ENCODE measurements at places on chromosomes 7 and 10.

GRCh38 chr7:88075216-88075615 is 141.2 kb downstream of the ADAM22 start:
- no peak for DNase-seq

- DNase-seq = no peak
Observed at GRCh38 chr10:9043466-9043865, 989.0 kb downstream of the GATA3 start.

DNA sequence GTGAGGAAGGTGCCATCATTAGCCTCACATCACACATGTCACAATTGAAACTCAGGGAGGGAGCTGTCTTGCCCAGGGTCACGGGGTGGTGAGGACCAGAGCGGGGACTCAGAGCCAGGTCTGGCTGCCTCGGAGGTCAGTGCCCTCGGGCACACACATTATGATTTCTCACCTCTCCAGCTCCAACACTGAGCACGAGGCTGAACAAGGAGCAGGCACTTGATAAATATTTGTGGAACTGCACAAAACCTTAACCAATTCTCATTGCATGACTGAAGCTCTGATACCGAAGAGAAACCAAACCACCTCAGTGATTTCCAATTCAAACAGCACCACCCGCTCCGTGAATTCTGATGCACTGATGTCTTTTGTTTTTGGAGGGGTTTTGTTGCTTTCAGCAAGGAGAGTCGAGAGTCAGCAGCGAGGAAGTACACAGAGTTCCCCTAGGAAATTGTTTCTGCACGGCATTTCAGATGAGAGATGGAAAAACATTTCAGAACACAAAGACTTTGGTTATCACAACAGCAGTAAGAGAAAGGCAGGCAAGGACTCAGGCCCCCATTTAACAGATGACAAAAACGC is 55.3 kb upstream of the ZMIZ1 start:
- DNase-seq = no peak

DNA sequence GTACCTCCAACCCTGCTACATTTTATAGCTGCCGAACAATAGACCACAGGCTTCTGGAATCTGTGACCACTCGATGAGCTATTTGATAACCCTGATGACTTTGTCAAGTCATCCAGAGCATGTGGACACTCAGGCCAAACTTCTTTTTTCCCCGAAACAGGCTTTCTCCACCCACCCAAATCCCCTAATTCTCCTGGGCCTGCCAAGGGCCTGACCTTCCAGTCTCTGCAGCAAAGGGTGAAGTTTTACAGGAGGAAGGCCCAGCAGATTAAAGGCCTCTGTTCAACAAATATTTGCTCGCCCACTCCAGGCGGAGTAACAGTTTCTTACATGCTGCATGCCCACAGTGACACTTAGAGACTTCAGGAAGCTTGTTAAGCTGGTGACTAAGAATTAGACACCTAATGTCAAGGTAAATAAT is 2.0 kb downstream of the JCAD start:
- no peak for DNase-seq

- DNase-seq = no peak
Observed at GRCh38 chr10:10141782-10142382, 875.8 kb upstream of the CELF2 start.

DNA sequence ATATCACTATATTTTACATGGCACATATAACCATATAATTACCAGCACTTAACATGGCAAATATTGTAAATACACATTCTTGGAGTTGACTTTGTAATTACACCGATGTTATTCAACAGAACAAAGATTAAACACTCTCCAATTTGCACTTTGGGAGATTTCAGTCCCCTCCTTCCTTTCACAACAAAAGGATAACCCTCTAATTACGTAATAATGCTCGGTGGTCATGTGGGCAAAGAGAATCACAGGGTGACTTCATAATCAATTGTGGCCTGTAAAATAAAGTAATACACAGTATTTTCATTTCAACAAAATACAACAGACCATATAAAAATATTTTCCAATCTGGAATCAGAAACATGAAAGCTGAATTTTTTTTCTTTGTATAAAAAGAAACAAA is 73.2 kb downstream of the RHOBTB1 start:
- DNase-seq = no peak

- no peak for DNase-seq
Observed at GRCh38 chr7:139396323-139396951, 36.7 kb downstream of the LUC7L2 start.

- DNase-seq = no peak
Observed at GRCh38 chr10:45253183-45253914, 62.1 kb downstream of the OR13A1 start.

GRCh38 chr7:37047260-37047659 is 323.0 kb upstream of the AOAH start:
- DNase-seq = no peak

DNA sequence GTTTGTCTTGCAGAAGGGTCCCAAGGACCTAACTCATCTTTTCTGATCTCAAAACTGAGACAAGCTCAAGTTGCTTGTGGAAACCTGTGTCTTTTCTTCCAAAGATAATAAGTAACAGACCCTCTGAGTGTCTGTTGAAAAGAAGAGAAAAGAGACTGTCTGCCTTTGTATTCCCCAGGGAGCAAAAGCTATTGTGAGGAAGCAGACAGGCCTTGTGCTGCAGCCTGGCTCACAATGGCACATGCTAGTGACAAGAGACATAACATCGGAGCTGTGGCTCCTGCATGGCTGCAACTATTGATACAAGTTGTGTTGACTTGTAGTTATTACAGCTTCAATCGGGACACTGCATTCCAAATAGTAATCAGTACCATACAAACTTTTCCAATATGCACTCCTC is 202.9 kb downstream of the DKK1 start:
- no peak for DNase-seq

- no peak for DNase-seq
Observed at GRCh38 chr7:22833113-22833855, 10.6 kb upstream of the TOMM7 start.

DNA sequence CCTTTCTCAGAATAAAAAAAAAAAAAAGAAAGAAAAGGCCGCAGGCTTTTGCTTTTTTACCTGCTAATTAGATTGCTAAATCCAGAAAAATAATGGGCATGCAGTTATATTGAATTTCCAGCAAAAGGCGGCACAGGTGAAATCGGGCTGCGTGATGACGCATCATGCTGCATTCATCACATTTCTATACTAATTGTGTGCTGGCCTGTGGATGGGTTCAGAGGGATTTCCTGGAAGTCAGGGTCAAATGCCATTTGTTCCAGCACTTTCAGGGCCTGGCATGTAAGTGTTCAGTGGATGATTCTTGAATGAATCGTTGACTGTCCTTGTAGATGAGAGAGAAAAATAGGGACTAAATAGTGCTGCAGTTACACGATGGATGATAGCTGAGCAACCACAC is 292.7 kb downstream of the CAMK1D start:
- DNase-seq = no peak

- DNase-seq = no peak
Observed at GRCh38 chr7:33420311-33420940, 291.1 kb downstream of the BBS9 start.

GRCh38 chr7:143012001-143012400 is 14.9 kb downstream of the OR9A2 start:
- DNase-seq = no peak

- no peak for DNase-seq
Observed at GRCh38 chr10:20396701-20397100, 500.4 kb downstream of the NEBL start.

- DNase-seq = no peak
Observed at GRCh38 chr10:34826857-34827766, 12.0 kb upstream of the PARD3 start.

DNA sequence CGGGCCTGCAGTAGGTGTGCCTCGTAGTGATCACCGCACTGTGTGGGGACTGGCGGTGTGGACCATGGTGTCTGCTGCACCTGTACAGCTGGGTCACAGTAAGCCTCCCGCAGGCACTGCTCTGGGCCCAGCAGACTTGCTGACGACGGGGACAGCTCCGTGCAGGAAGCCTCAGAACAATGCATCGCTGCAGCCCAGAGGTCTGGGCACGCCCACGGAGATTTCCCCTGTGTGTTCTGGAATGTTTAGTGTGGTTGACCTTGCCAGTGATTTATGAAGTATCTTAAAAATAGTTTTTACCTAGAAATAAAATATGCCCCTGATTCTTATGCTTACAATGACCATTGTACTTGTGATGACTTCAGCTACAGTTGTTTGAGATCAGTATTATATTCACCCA is 59.1 kb upstream of the ZNF32 start:
- DNase-seq = no peak

DNA sequence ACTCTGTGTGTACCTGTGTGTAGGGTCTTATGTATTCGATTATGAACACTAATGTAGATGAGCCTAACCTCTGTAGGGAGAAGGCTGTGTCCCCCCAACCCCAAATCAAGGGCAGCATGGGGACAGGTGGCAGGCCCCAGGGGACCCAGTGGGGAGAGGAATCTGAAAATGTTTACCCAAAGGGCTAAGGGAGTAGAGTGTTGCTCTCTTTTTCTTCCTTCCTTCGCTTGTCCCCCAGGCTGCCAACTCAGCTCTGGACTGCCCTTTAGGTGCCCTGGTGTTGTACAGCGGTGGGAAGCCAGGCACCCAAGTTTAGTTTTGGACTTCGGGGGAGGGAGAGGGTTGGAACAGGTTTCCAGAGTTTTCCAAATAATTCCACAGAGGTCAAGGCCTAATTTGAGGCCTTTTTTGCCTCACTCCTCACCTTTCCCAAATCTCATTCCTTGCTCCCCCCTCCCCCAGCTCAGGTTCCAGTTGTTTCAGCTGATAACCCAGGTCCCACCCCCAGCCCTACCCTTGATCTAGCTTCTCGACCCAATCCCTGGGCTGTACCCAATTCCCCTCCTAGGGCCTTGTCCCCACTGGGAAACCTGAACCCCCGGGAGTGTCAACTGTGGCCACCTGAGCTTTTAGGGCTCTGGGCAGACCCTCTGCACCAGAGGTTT is 9.1 kb upstream of the PAX2 start:
- no peak for DNase-seq

- DNase-seq = no peak
Observed at GRCh38 chr7:84669177-84669732, 474.7 kb upstream of the SEMA3A start.

- DNase-seq = no peak
Observed at GRCh38 chr10:794382-794956, 105.0 kb upstream of the DIP2C start.

All from HL-60 (cell line).